ENCODE measurements at places on chromosomes 11 and 22.
A peak's percentile ranks its signal among the peaks of the same experiment; 100 is the strongest.

DNA sequence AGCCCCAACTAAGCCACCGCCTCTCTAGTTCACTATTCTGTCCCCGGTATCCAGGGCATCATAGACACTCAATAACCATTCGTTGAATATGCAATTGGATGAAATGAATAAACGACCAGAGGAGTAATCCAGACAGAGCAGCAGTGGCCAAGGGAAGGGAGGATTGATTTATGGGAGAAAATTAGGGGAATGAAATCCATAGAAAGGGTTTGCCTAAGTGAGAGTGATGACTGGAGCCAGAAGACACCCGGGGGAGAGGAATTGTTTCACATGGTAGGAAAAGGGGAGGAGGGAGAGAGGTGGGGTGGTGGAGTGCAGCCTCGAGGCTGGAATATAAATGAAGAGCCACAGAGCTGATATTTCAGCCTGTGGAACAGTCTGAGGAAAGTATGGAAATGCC, 168.2 kb downstream of the COMMD9 start:
- DNase-seq = no peak

- DNase-seq = peak; percentile 98
Observed at GRCh38 chr11:10899121-10899830, 41.4 kb upstream of the ZBED5 start.

- no peak for DNase-seq
Observed at GRCh38 chr11:134479206-134480135, 67.4 kb upstream of the B3GAT1 start.

- no peak for DNase-seq
Observed at GRCh38 chr22:31748490-31748889, 1.4 kb downstream of the PRR14L start.

DNA sequence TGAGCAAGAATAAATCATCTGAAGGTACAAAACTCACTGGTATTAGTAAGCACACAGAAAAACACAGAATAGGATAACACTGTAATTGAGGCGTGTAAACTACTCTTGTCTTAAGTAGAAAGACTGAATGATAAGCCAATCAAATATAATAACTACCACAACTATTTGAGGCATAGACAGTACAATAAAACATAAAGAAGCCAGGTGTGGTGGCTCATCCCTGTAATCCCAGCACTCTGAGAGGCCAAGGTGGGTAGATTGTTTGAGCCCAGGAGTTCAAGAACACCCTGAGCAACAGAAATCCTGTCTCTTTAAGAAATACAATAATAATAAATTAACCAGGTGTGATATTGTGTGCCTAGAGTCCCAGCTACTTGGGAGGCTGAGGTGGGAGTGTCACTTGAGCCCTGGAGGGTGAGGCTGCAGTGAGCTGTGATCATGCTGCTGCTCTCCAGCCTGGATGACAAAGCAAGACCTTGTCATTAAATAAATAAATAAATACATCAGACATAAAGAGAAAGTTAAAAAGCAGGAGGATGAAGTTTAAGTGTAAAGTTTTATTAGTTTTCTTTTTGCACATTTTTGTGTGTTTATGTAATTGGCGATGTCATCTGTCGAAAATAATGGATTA, 390.6 kb downstream of the DYNC2H1 start:
- DNase-seq = no peak

GRCh38 chr11:120137187-120137610, 714 bp downstream of the TRIM29 start:
- DNase-seq = peak; percentile 47

DNA sequence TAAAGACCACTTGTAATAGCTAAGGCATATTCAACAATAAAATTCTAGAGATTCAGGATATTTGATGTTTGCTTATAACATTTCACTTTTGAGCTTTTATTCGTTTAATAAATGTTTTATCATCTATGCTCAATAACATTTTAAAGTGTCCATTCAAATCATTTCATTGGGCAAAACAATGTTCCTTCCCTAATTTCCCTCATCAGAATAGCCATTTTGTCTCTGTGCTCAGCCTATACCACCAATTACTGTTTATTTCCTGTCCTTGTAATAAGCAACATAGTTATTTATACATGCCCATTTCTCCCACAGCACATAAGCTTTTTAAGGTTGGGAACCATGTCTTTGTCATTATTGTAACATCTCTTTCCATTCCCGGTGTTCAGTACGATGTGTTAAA, 1.3 kb upstream of the SC5D start:
- DNase-seq = no peak

GRCh38 chr22:25540166-25540907, 24.1 kb upstream of the GRK3 start:
- no peak for DNase-seq

DNA sequence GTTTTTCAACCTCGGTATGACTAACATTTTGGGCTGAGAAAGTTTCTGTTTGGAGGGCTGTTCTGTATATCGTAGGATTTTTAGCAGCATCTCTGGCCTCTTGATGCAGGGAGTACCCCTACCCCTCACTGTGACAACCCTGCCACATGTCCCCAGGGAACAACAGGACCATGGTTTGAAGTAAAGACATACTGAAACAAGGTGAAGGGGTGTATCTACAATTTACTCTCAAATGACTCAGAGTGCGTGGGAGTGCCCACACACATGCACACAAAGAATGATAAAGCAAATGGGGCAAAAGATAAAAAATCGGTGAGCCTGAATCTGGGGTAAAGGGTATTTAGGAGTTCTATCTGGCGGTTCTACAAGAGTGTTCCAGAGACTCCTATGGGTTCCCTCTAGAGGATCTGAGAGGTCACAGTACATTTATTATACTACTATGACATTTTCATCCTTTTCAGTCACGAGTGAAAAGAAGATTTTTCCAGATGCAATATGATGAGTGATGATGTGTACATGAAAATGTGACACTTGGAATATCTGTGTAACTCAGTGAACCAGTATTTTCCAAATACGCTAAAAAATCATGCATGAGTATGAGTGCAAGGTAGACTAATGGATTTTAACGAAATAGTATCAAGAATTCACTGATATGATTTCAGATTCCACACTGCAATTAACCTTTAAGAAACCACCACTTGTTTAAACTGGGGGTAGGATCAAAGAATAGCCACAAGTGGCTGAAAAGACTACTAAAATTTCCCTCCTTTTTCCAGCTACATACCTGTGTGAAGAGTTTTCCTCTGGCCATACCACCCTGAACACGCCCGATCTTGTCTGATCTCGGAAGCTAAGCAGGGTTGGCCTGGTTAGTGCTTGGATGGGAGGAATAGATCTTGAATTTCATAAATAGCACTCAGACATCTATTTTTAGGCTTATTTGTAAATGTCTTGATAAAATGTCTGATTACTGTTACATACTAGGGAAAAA, 56.3 kb upstream of the YPEL1 start:
- DNase-seq = no peak

- DNase-seq = no peak
Observed at GRCh38 chr22:29642694-29643093, 39.3 kb downstream of the NF2 start.

- DNase-seq = no peak
Observed at GRCh38 chr11:32028201-32028600, 62.7 kb upstream of the RCN1 start.

DNA sequence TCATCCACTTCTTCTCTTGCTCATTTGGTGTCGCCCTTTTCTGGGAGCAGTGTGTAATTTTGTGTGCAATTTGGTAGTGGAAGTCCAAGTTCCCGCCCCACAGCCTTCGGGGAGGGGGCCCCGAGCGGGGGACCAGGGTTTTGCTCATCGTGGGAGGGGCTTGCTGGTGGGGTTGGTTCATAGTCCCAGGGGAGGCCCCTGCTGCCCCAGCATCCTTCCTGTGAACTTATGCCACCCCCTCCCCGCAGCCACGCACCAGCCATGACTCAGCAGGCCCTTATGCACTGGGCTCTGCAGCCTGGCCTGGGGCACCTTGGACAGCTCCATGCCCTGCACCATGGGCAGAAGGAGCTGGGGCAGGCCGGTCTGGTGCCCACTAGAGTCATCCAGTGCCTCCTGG, 1183.6 kb downstream of the BRD1 start:
- DNase-seq = no peak

DNA sequence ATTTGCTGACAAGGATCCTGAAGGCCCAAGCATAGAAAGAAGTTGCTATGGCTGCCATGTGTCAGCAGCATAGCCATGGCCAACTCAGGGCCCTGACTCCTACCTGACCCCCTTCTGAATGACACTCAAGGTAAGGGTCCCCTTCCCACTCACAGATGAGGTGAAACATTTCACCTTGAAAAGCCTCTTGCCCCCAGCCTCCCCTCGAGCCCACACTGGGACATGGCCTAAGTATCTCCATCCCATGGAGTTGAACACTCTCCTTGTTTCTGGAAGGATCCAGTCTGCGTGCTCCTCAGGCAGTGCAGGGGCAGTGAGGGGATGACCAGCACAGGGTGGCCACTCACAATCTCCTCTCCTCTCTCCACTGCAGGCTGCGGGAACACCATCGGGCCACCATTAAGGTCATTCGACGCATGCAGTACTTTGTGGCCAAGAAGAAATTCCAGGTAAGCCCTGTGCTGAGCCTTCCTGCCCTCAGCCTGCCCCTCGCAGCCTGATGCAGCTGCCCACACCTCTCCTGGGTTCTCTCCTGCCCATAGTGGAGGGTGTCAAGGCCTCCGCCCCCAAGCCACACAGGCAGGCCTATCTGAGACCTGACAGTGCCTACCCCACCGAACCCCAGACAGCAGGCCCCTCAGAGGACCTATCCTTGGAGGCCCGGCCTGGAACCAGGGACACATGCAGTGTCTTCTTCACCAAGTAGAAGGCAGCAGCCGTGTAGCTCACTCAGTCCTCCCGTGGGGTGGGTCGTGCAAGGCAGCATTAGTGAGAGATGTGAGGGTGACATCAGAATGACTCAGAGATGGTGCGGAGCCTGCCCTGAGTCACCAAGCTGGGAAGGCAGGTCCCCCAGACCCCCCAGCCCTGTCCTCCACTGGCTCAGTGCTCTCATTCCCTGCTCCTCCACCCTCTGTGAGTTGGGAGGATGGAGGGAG, 68.9 kb upstream of the KCNQ1OT1 start:
- peak; percentile 74 for DNase-seq

- DNase-seq = peak; percentile 3
Observed at GRCh38 chr22:36740716-36741115, 35.2 kb downstream of the IFT27 start.

- no peak for DNase-seq
Observed at GRCh38 chr11:65042891-65043290, 1.9 kb downstream of the SAC3D1 start.

- no peak for DNase-seq
Observed at GRCh38 chr11:2461253-2461955, 16.6 kb downstream of the KCNQ1 start.

DNA sequence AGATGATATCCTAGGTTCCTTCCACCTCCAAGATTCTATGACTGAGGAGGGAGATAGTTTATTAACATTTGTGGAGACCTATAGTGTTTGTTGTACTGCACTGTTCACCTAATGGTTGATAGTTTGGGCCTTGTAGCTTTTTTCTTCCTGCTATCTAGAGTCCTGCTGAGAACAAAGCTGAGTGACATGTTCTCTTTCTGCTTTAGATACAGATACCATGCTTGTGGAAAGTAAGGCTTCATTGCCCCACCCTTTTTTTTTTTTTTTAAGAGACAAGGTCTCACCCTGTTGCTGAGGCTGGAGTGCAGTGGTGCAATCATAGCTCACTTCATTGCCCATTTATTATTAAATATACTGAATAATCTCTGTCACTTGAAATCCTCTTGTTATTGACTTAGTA, 12.3 kb downstream of the DLAT start:
- DNase-seq = no peak

- no peak for DNase-seq
Observed at GRCh38 chr22:16965560-16965959, 42.5 kb downstream of the GAB4 start.

DNA sequence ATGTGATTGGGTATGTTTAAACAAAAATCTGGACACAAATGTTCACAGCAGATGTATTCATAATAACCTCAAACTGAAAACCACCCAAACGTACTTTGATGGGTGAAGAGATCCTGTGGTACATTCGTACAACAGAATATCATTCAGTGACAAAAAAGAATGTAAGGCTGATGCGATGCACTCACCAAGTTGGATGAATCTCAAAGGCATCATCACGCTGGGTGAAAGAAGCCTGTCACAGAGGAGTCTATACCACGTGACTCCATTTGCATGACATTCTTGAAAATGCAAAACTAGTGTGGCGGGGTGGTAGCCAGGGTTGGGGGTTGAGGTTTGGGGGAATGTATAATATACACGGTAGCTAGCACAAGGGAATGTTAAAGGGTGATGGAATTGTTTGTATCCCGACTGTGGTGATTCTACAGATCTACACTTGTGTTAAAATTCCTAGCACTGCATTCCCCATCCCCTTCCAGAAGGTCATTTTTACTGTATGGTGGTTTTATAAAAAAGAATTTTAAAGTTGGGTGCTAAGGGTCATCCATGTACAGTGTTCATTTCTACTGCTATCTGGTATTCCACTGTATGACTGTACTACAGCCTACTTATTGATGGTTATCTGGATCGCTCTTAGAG, 35.0 kb upstream of the SLC25A1 start:
- DNase-seq = no peak

- no peak for DNase-seq
Observed at GRCh38 chr11:79686703-79687419, 246.0 kb upstream of the TENM4 start.

DNA sequence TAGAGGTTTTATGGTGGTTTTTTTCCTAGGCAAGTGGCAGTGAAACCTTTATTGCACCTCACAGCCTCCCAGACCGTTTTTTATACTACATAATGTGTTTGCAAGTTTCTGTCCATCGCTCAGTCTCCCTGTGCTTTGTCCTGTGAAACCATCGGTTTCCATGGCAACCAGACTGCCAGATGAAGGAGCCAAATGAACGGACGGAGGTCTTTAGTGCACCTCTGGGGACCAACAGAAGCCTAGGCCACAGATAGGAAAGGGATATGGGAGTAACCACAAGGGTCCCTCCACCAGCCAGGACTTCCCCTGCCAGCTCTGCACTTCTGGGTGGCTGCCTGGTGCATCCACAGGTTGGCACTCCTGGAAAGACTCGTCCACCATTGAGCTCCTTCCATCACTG, 165.0 kb downstream of the CHST1 start:
- no peak for DNase-seq

DNA sequence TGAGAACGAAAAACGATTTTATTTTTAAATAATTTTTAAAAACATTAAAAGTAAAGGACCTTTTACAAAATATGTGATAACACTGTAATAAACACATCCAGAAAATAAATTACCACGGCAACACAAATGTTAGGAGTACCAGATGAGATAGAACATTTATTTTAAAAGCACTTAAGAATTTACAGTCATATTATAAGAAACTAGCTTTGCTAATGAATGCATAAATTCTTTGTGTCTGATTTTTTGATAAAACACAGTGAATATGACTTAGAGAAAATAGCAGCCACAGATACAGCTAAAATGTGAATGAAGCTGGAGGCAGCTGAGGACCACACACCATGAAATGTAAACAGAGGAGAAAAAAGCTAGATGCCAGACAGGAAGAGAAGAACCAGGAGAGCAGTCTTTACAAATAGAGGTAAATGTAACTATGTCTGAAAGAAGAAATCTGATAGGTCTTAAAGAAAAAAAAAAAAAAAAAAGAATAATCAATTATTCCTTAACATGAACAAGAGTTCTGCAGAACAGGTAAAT, 14.6 kb downstream of the CCDC34 start:
- no peak for DNase-seq

- no peak for DNase-seq
Observed at GRCh38 chr11:34284811-34285481, 72.9 kb downstream of the ABTB2 start.

GRCh38 chr11:18736590-18737148, 10.7 kb upstream of the IGSF22 start:
- DNase-seq = no peak
